Large intestine (tissue), 12 donors: ENCODE measurements at places on chromosomes 3 and 15.

DNA sequence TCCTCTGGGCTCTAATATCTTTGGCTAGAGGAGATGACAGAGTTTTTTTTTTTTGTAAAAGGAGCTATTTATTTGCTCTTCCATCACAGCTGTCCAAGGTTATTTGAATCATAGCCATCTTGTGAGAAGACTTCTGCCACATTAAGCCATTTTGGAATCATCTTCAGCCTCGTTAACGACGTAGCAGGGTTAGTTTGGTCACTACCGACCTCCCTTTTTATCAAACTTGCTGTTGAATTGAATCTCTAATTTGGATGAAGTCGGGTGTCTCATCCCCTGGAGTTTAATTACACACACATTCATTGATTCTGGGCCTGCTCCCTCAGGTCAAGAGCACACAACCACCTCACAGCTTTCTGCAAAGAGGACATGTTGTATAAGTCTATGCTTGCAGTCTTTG is 238.7 kb downstream of the CPNE4 start:
- no peak for DNase-seq

GRCh38 chr15:99509686-99510461 is 55.9 kb upstream of the MEF2A start:
- DNase-seq, result no peak

- DNase-seq, result no peak
These were observed 108.8 kb downstream of the DLG1 start for GRCh38 chr3:197189623-197190022.

- DNase-seq, result no peak
These were observed 12.9 kb upstream of the TPM1 start for GRCh38 chr15:63029676-63030075.

DNA sequence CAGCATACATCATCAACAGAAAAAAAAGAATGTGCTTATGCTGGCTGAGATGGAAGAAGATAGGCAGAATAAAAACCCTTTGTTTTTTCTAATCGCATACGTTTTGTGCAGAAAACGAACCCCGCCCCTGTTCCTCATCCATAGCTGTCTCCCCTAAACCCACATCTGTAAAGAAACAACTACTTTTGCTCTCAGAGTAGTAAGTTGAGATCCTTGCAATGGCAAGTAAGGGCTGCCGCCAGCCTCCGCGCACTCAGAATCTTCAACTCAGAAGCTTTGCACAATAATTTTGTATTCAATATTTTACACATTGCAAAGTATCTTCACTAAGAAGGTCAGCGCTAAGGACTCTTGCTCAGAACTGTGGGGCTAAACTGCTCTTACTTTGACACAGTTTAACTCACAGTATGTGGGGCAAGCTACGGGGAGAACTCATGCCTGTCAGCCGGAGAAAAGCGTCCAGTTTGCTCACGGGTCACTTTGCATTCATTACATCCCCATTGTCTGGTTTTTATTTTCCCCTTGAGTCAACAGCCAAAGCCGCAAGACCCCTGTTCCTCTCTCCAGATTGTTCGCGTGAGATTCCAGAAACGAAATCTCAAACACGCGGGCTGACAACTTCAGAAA is 1.0 kb downstream of the LYSMD4 start:
- peak; percentile 51 for DNase-seq

DNA sequence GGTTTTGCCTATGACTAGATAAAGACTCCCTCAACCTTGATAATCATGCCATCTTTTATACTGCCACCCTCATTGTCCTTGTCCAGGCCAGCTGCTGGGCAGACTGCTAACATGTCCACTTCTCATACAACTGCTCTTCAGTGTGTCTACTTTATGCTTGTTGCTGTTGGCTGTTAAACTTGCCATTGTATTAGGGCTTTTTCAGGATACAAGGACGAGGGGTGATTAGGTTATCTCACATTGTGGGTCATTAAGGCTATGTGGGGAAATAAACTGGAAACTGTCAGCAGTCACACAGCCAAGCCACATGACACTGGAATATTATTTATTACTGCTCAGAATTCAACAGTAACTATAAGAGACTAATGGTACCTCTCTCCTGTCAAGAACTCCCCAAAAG is 36.1 kb downstream of the STARD9 start:
- DNase-seq, result no peak

DNA sequence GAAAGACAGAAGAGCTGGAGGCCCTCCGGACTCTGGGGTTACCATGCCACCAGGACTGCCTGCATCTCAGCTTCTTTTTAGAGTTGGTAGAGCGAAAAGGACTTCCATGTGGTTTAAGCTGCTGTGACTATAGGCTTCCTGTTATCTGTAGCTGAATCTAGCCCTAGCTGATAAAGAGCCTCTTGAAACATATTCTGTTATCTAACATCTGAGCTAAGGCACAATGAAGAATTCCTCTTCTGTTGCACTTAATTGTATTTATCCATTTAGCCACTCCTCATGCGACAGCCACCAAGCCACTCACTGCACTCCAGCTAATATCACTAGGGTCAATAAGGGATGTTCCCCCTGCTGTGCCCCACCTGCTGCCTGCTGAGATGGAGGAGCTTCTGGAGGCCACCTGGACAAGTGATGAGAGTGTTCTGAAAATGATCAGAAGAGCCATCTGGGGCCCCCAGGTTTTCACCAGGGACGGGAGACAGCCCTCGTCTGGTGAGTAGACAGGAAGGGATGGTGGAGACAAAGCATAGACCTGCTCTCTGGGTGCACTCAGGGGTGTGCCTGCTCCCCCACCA is 94.6 kb upstream of the PLXNA1 start:
- no peak for DNase-seq

GRCh38 chr15:57391537-57391936 is 15.2 kb downstream of the CGNL1 start:
- no peak for DNase-seq

DNA sequence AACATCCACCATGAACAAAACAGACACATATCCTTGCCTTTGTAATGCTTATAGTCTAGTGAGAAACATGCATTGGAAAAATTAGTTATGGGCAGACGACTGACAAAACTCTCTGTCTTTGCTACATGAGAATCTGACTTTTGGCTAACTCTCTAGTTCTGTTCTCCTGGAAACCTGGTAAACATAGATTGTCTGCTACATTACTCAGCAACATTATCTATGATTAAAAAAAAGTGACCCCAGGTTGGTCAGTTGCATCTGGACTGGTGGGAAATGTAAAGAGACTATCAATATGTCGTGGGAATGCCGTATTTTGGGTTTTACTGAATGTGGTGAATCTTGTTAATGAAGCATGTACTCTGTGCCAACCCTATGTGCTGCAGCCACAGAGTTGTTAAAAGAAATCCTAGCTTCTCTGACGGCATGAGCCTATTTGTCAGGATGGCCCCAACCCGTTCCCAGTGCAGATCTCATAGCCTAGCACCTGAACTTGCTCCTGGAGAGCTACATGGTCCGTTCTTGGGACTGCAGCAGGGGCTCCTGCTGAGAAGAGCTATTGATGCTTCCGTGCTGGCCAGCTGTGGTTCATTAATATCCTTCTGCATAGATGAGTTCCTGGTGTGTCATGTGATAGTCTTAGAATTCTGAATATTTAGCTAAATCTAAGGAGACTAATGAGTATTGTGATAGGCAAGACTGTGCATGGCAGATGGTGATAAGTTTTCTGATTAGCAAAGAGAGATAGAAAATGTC is 311.7 kb upstream of the ZNF717 start:
- no peak for DNase-seq

DNA sequence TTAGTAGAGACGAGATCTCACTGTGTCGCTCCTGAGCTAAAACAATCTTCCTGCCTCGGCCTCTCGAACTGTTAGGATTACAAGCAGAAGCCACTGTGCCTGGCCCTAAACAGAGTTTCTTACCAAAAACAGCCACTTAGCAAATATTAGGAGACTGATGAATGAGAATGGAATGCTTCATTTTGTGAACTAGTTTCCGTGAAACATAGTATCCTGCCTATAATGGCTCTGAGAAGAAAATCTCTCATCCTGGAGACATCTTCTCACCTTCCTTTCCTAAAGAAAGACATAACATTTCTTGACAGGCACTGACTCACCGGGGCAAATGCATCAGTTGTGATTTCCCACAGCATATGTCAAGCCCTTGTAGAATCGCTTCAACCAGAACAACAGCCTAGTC is 44.9 kb downstream of the GJD2 start:
- no peak for DNase-seq

DNA sequence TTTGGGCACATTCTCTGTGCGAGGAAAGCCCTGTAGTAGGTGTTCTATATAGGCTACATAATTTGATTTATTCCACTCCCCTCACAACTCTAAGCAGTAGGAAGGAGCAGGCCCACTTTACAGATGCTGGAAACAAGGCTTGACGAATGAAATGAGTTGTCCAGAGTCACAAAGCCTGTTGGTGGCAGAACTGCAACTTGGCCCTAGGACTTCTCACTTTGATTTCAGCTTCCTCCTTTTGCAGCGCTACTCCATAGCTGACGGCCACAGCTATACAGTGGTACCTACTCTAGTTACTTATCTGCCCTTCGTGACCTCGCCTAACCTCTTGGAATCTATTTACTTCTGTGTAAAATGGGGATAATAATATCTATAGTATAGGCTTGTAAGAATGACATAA is 2.5 kb upstream of the IRAK2 start:
- DNase-seq, result no peak

GRCh38 chr15:98017150-98017964 is 56.9 kb downstream of the ARRDC4 start:
- DNase-seq, result no peak

DNA sequence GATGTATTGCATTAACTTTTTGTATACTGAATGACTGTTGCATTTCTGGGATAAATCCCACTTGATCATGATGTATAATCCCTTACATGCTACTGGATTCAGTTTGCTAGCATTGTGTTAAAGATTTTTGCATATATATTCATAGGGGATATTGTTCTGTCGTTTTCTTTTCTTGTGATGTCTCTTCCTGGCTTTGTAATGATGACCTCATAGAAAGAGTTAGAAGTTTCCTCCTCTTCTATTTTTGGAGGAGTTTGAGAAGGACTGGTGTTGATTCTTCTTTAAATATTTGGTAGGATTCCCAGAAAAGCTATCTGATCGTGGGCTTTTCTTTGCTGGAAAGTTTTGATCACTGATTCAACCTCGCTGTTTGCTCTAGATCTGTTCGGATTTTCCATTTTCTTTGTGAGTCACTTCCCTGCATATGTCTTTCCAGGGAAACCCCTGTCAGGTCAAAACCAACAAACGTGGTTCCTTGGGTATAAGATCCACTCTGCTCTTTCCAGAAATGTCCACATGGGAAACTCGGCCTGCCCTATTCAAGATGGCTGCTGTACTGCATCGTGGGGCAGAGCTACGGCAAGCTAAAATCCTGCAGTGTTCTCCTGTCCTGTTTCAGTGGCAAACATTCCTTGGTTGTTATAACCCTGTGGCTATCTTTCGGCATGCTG is 120.4 kb downstream of the GABRG3 start:
- no peak for DNase-seq

DNA sequence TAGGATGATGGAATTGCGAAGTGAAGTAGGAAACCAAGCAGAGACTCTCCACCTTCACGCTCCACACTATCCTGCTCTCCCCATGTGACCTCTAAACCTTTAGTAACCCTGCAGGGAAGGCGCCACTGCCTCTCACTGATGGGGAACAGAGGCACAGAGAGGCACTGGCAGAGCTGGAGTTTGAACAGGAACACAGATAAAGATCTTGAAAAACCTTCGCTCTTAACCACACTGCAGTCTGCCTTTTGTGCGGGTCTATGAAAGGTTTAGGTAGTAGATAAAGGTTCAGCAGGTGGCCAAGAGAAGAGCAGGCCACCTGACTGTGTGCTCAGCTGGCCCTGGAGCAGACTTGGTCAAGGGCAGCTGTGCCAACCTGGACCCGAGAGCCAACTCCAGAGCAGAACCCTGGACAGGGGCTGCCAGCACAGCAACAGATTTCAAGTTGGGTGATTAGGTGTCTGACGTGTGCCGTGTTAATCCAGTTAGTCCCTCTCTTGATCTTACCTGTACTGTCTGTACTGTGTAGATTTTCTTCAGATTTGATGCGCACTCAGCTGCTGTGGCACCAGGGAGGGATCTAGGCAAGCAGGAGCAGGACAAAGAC is 15.2 kb downstream of the EIF4E3 start:
- DNase-seq, result no peak

- no peak for DNase-seq
These were observed 5.2 kb downstream of the WNT5A start for GRCh38 chr3:55481744-55482495.

- DNase-seq, result no peak
These were observed 165.1 kb upstream of the GOLIM4 start for GRCh38 chr3:168260859-168261258.

DNA sequence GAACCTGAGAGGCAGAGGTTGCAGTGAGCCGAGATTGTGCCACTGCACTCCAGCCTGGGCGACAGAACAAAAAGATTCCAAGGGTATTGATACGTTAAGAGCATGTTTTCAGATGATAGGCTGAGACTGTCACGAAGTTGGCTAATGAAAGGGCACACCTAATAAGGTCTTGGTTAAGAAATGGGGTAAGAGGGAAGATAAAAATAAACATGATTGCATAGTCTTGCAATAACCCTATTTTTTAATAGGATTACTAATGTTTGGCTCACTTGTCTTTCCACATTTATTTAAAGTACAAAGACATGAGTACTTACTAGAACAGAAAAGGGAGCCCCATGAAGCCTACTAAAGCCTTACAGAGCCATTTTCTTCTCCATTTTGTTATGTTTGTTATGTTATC is 109.0 kb downstream of the FRMD4B start:
- DNase-seq, result no peak

- DNase-seq, result no peak
These were observed 395.5 kb upstream of the PROK2 start for GRCh38 chr3:72180405-72180804.

- no peak for DNase-seq
These were observed 24.8 kb downstream of the IL16 start for GRCh38 chr15:81221449-81221848.

GRCh38 chr3:142578329-142579223 is at the start of gene ATR:
TSS of gene ATR (minus strand) at chr3:142578733. CDS start at chr3:142578704, 29 bp downstream.
- peak; percentile 99 for DNase-seq

DNA sequence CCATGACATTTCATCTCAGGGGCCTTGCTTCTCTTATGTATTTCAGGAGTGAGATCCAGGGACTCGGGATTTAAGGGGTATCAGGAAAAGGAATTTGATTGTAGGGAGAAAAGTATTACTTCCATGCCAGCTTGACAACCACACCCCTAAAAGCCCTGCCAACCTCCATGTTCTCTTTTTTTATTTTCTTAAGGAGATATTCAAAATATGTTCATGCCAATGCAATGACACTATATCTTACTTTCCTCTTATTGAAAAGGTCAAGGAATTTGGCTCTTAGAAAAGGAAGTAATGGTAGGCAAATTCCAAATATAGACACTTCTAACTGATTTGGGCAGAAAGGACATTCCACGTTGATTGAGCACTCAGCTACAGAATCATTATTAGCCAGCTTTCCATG is 407.5 kb upstream of the NECTIN3 start:
- DNase-seq, result no peak
